NCI-H748 treated with DMSO at 0.1 percent for 48 hours (cell line): ENCODE measurements at places on chromosomes 4 and X.

DNA sequence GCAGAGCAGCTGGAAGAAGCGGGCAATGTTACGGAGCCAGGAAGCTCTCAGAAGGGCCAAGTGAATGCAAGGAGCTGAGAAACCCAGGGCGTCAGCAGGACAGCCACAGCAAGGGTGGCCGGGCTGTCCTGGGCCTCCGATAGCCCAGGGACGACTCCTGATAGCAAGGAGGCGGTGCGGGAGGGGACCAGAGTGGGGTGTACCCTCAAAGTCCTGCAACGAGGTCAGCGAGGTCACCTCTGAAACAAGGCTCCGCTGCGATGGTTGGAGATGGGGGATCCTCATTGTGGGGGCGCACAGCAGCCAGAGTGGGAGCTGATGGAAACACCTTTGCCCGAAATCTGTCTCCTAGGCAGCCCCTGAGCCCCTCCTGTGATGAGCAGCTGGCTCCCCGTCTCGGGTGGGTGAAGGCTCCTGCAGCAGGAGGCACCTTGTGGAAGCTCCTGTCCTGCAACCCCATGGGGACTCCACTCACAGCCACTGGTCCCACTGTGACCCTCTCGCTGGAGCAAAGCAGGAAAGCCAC lies 4.3 kb upstream of the CCNQ start:
- no peak for DNase-seq

- DNase-seq = no peak
These were observed 19.7 kb downstream of the CLRN2 start for GRCh38 chr4:17534705-17535104.

- DNase-seq = no peak
These were observed 215.5 kb downstream of the SPATA18 start for GRCh38 chr4:52266537-52267137.

DNA sequence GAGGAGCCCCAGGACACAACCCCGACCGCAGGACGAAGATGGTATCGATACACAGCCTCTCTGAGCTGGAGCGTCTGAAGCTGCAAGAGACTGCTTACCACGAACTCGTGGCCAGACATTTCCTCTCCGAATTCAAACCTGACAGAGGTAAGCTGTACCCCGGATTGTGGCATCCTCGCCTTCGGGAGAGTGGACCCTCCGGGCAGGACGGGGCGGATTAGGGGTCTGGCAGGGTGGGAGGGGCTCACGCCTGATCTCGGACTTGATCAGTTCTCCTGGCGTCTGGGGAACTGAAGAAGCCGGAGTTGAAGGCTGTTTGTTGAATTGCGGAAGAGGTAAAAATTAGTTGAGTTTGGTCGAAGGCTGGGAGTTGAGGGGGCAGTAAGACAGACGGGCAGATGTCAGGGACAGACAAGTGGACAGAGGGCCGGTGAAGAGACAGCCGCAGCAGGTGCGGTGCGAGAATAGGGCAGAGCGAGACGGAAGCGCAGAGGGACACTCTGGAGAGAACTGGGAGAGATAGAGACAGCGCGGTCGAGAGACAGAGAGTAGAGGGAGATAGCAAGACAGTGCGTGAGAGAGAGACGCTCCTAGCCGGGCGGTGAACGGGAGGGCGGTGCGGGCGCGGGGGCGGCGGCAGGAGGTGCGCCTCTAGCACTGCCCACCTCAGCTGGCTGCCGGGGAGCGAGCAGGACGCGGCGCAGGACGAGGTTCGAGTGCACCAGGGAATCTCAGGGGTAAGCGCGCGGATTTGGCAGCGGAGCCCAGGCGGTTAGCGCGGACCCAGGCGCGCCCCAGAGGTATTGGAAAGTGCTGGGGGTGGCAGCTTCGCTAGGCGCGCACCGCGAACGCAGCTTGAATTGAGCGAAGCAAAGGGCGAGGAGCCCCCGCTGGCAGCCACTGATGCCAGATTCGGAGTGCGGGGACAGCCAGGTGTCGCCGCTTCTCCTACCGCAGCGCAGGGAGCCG lies 23.9 kb downstream of the ARHGAP36 start:
- no peak for DNase-seq

- DNase-seq = no peak
These were observed 552.9 kb upstream of the PCDH10 start for GRCh38 chr4:132596186-132596585.

GRCh38 chrX:108254636-108255035 lies 163.1 kb downstream of the ATG4A start:
- no peak for DNase-seq

- DNase-seq = no peak
These were observed 646.1 kb downstream of the RAPGEF2 start for GRCh38 chr4:159748834-159749444.

DNA sequence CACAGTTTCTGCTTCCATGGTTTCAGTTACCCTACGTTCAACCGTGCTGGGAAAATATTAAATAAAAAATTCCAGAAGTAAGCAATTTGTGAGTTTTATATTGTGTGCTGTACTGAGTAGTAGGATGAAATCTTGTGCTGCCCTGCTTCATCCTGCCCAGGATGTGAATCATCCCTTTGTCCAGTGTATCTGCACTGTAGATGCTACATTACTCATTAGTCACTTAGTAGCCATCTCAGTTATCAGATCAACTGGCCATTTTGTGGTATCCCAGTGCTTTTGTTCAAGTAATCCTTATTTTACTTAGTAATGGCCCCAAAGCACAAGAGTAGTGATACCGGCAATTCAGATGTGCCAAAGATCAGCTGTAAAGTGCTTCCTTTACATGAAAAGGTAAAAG lies 97.9 kb downstream of the COX18 start:
- no peak for DNase-seq

GRCh38 chr4:87260477-87260876 lies 40.1 kb upstream of the KLHL8 start:
- DNase-seq = no peak

GRCh38 chrX:52424656-52425055 lies 55.8 kb downstream of the XAGE2 start:
- no peak for DNase-seq

- DNase-seq = peak; percentile 77
These were observed 78.1 kb downstream of the RLIM start for GRCh38 chrX:74536152-74536831.

DNA sequence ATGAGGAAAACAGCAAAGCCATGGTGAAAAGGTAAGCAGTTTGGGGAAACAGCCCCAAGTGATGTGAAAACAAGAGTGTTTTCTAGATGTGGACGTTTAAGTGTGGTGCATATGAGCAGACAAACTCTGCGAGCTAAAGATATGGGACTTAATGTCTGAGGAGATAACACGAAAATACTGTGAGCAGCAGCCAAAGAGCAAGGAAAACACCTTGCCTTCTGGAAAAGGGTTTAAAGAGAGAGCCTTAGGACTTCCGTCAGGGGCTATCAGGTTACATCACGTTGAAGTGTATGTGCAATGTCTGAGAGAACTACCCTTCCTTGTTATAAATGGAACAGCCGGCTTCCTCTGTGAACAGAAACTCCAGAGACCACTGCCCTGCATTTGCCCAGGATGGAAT lies 54.2 kb downstream of the LEF1 start:
- peak; percentile 15 for DNase-seq

- DNase-seq = no peak
These were observed 55.5 kb downstream of the WFS1 start for GRCh38 chr4:6324999-6325787.

- DNase-seq = no peak
These were observed 42.8 kb downstream of the FHL1 start for GRCh38 chrX:136190038-136190713.

- DNase-seq = no peak
These were observed 359.2 kb downstream of the CCSER1 start for GRCh38 chr4:90486346-90486745.

GRCh38 chrX:128992107-128992971 lies 531.0 kb downstream of the SMARCA1 start:
- no peak for DNase-seq

DNA sequence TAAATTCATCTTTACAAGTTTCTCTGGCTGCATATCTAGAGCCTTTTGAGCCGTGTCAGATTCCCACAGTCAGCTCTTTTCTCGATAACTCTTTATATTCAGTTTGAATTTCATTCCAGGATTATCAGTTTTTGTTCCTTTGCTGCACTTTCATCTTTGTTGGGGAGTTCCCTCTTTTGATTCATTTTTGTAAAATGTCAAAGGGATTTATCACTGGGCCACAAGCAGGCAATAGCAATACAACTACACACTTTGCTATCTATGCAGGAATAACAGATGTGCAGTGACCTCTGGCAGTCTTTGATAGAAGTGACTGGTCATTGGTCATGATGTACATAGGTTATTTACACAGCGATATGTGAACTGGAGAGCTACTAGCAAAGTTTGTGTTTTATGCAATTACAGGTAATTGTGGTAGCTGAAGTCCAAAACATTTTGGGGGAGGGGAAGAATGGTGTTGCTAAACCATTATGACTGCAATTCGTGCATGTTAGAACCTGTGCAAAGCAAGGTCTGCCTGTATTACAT lies 43.8 kb downstream of the HPGDS start:
- DNase-seq = peak; percentile 10

DNA sequence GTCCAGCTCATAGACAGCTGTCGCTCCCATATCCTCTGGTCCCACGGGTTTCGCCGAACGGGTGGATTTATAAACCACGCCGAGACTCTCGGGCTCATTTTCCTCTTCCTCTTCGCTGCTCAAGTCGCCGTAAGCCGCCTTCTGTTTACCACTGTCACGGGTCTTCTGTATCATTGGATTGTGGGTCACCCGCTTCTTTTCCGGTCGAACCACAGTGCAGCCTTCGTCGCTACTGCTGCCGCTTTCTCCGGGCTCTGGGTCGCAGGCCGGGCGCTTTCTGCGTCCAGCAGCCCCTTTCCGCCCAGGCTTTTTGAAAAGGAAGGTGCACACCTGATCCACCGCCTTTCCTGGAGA lies 311 bp downstream of the RNF113A start:
- DNase-seq = no peak

DNA sequence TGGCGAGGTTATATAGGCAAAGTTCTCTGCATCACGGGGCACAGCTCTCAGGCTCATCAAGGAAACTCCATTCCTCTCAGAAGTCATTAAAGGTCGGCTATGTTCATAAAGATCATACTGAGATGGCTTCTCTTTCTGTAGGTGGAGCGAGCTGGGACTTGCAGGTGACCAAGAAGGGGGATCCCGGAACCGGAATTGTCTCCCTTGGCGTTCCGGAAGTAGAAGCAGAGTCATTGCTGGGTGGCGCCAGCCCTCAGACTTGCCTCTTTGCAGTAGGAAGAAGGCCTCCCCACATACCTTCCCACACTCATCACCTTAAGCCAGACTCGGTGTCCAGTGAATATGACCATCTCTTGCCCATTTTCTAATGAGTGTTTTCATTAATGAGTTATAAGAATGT lies 17.9 kb upstream of the HPGD start:
- no peak for DNase-seq

DNA sequence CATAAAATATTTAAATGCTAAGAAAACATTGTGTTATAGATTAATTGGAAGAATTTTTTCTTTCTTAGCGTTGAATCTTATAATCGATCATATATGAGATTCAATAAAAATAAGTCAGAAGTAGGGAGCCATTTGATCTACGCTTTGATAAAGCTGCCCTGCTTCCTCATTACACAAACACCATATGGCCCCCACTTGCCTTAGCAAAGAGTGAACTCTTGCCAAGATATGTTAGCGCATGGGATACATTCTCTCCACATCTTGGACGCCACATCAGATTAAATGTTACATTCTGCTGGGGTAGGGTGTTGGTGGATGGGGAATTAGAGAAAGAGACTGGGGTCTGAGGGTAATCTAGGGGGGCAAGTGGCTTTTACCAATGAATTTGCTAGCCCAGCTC lies 207.7 kb upstream of the MID1 start:
- DNase-seq = no peak

DNA sequence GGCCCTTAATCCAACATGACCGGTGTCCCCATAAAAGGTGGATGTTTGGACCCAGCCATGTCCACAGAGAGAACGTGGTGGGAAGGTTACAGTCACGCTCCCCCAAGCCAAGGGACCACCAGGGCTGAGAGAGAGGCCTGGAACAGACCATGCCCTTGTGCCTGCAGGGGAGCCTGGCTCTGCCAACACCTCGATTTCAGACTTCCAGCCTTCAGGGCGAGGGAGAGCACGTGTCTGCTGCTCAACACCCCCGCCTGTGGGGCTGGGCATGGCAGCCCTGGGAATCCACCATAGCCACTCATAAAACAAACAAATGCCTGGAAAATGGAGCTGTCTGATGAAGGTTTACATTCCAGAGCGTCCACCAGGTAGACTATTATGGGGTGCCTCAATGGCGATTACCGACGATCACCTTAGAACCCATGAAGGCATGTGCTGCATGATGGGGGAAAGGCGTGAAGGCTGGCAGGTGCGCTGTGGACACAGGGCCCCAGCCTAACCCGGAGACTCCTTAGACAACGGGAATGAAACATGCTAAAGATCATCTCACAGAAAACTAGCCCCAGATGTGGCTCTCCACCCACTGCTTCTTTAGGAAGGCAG lies 42.3 kb upstream of the HMX1 start:
- DNase-seq = no peak

DNA sequence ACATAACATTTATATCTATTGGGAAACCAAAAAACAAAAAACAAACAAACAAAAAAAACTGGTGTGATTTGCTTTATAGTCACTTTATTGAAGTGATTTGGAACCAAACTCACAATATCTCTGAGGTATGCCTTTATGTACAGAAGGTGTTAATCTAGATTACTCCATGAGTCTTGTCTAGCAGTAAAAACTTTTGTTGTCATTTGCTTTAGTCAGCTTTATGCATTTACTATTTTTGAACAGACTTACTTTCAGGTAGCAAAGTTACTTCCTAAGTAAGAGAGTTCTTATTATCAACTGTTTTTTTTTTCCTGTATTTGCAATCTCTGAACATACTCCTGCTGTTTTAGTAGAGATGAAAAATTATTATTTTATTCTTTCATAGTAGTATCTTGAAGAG lies 39.5 kb downstream of the RAP1GDS1 start:
- DNase-seq = no peak

DNA sequence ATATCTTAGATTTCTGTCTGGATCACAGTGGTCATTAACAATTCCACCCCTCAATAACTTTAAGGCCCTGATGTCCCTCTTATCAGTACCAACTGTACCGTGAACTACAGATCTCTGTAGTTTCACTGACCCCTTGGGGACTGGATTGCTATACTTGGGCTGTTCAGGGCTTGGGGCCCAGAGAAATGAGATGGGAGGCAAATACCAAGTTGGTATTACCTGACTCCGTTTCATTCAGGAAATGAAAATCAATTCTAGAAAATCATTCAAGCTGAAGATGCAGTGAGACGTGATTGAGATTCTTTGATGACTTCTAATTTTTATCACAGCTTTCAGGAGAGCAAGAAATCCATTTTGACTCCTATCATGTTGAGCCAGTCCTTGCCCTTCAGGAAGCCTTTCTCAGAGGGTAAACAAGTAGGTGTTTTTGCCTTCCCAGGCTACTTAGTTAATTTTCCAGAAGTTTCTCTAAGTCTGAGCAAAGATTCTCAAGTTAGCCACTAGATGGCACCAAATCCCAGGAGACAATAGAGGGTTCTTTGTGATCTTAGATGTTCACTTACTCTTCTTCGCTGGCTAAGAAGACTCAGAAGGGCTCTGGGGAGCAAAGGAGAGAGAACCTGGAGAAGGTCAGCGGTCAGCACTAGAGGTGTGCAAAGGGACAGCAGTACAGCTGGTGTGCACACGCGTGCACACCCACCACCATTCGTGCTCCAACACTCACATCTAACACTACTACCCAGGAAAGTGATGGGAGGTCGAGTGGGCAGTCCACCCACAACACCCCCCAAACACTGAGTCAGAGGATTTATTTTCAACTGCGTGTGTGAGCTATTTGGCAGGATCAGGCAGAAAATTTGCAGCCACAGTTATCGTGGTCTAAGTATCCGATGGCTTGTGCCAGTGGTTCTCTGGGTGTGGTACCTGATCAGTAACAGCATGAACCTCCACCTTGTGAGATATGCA lies 7.4 kb downstream of the HNRNPH2 start:
- peak; percentile 37 for DNase-seq
